ENCODE measurements at places on chromosomes 7 and 10. TPM values are rescaled to one million over a fixed set of nuclear protein-coding genes. Genes with fewer than 3 reads are reported as not detected.

DNA sequence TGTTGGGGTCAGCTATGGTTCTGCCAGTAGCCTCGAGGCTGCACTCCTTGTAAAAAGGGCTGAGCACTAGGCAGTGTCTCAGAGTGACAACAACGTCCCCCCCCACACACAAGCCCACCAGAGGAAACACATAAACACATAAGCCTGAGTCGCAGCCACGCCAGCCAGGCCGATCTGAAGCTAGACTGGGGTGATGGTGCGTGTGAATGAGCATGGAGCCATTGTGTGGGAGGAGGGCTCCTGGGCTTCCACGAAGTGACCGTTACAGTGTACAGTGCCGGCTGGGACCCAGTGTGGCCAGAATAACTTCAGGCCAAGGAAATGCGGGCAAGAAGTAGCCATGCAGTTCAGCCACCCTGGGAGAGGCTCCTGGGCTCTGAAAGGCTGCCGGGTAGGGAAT, 3.7 kb upstream of the C10orf105 start:
- no peaks in the 10 kb centered on the region for H3K27me3 ChIP-seq
- no peak overlapping the region for H3K4me3 ChIP-seq
- H3K27ac ChIP-seq = no peak overlapping the region
- DNase-seq = no peak

DNA sequence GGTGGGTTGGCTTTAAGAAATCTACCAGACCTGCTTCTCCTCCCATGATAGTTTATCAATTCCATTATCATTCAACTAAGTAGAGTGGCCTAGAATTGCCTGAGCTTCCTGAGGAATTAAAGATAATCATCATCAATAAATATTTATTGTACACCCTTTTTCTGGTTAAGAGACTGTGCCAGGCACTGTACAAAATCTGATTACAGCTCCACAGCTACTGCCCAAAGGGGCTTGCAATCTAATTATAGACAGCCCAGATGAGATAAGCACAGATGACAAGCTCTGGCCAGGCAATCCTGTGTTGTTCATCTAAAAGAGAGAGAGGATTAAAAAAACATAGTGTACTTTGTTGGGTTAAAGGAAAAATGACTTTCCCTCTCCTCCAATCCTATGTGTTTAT, 586.4 kb downstream of the GATA3 start:
- H3K36me3 ChIP-seq = no peaks in the 10 kb centered on the region
- no peak for DNase-seq
- no peaks in the 10 kb centered on the region for H3K27me3 ChIP-seq
- H3K4me1 ChIP-seq = no peaks in the 10 kb centered on the region
- H3K4me3 ChIP-seq = no peak overlapping the region

GRCh38 chr7:148182264-148182663, 408.3 kb upstream of the C7orf33 start:
- H3K27me3 ChIP-seq = peaks cover 2% of the 10 kb centered on the region
- no peaks in the 10 kb centered on the region for H3K4me1 ChIP-seq
- no peak for DNase-seq
- H3K36me3 ChIP-seq = no peaks in the 10 kb centered on the region
- H3K4me3 ChIP-seq = no peak overlapping the region
- H3K27ac ChIP-seq = no peak overlapping the region

GRCh38 chr7:120806669-120807068, 51.3 kb downstream of the TSPAN12 start:
- H3K4me3 ChIP-seq = no peak overlapping the region
- no peaks in the 10 kb centered on the region for H3K27me3 ChIP-seq
- H3K4me1 ChIP-seq = no peaks in the 10 kb centered on the region
- no peak overlapping the region for H3K27ac ChIP-seq
- no peaks in the 10 kb centered on the region for H3K36me3 ChIP-seq

DNA sequence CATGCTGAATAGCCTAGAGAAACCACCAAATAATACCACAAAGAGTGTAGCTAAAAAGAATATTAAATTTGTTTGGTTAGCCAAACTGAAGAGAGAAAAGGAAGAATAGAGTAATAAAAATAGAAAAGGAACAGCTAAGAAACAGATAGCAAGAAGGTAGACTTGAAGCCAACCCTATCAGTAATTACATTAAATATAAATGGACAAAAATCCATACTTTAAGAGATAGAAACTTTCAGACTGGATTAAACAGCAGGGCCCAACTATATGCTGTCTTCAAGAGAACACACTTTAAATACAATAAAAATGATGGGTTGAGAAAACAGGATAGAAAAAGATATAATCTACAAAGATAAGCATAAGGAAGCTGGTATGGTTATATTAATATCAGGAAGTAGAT, 31.2 kb downstream of the IL2RA start:
- peaks cover 78% of the 10 kb centered on the region for H3K36me3 ChIP-seq
- no peak overlapping the region for H3K27ac ChIP-seq
- no peak for DNase-seq
- no peak overlapping the region for H3K4me3 ChIP-seq
- no peaks in the 10 kb centered on the region for H3K27me3 ChIP-seq

DNA sequence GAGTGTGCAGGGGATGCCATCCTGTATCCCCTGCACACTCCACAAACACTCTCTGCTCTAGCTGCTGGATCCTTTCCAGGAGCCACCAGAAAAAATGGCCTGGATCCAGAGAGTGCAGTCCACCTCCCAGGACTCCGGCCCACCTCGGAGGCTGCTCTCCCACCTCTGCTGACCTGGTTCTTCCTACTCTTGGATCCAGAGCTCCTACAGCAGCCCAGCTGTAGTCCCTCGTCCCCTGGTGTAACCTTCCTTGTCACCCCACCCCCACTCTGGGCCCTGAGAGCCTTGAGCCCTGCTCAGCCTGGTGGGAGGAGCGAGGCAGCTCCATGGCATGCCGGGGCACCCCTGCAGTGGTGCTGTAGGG, 54.4 kb downstream of the GOLGA7B start:
- H3K4me1 ChIP-seq = no peaks in the 10 kb centered on the region
- peaks cover 13% of the 10 kb centered on the region for H3K27me3 ChIP-seq
- no peak for DNase-seq
- H3K27ac ChIP-seq = no peak overlapping the region
- H3K4me3 ChIP-seq = no peak overlapping the region

- no peak overlapping the region for H3K4me3 ChIP-seq
- no peaks in the 10 kb centered on the region for H3K27me3 ChIP-seq
- peaks cover 21% of the 10 kb centered on the region for H3K4me1 ChIP-seq
- peak; percentile 44 for DNase-seq
- H3K36me3 ChIP-seq = peaks cover 6% of the 10 kb centered on the region
Measured at GRCh38 chr10:24706479-24707118, 17.1 kb downstream of the ARHGAP21 start.

- no peak for DNase-seq
- H3K4me1 ChIP-seq = no peaks in the 10 kb centered on the region
- no peaks in the 10 kb centered on the region for H3K27me3 ChIP-seq
- no peak overlapping the region for H3K4me3 ChIP-seq
Measured at GRCh38 chr7:40749877-40750276, 615.1 kb downstream of the SUGCT start.

GRCh38 chr10:15898046-15898445, 37.7 kb upstream of the MINDY3 start:
- no peak for DNase-seq
- H3K36me3 ChIP-seq = no peaks in the 10 kb centered on the region
- no peak overlapping the region for H3K27ac ChIP-seq
- no peak overlapping the region for H3K4me3 ChIP-seq
- H3K27me3 ChIP-seq = peaks cover 22% of the 10 kb centered on the region

DNA sequence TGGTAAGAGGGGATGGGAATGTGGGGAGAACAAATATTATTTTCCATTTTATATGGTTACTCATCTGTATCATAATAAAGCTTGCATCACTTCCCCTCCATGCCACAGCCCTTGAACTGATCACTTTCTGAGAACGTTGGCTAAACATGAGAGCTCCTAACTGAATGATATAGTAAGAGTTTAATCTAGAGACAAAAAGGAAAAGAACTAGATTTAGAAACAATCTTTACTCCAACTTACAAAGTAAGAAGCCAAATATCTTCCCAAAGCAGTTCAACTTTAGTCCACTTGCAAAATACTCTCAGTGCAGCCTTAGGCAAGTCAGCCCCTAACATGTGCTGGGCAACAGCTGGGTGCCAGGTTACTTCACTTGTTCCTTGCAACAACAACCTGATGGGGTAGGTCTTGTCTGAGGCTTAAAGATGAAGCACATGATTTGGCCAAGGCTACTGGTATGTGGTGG, 20.3 kb downstream of the SMURF1 start:
- H3K4me3 ChIP-seq = no peak overlapping the region
- peaks cover 14% of the 10 kb centered on the region for H3K4me1 ChIP-seq
- no peaks in the 10 kb centered on the region for H3K27me3 ChIP-seq
- peaks cover 15% of the 10 kb centered on the region for H3K36me3 ChIP-seq
- H3K27ac ChIP-seq = no peak overlapping the region

GRCh38 chr10:52664629-52665028, 108.0 kb downstream of the MBL2 start:
- no peaks in the 10 kb centered on the region for H3K4me1 ChIP-seq
- no peak overlapping the region for H3K27ac ChIP-seq
- no peak overlapping the region for H3K4me3 ChIP-seq
- no peaks in the 10 kb centered on the region for H3K36me3 ChIP-seq
- no peak for DNase-seq
- no peaks in the 10 kb centered on the region for H3K27me3 ChIP-seq

GRCh38 chr7:131735101-131735500, 178.7 kb upstream of the PODXL start:
- H3K36me3 ChIP-seq = no peaks in the 10 kb centered on the region
- DNase-seq = no peak
- H3K27me3 ChIP-seq = peaks cover 5% of the 10 kb centered on the region
- H3K4me1 ChIP-seq = no peaks in the 10 kb centered on the region
- H3K27ac ChIP-seq = no peak overlapping the region

- H3K36me3 ChIP-seq = no peaks in the 10 kb centered on the region
- no peaks in the 10 kb centered on the region for H3K27me3 ChIP-seq
- no peak for DNase-seq
Measured at GRCh38 chr7:99672573-99672972, 7.2 kb downstream of the CYP3A5 start.

DNA sequence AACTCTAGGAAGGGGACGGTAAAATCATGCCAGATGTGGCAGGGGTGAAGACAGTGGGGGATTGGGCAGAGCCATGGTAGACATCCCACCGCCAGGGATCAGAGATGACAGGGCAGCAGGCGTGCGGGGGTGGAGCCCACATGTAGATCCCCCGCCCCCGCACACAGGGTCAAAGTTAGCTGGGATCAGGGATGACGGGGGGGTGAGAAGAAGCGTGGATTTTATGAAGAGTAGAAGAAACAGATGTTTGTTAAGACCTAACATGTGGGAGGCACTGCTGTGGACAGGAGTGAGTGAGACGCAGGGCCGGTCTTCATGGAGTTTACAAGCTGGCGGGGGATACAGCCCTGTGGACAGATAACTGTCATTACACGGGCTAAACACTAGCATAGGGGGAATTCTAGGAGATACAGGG, 154.0 kb upstream of the KLF14 start:
- DNase-seq = no peak
- H3K4me1 ChIP-seq = peaks cover 59% of the 10 kb centered on the region
- no peak overlapping the region for H3K4me3 ChIP-seq
- no peaks in the 10 kb centered on the region for H3K27me3 ChIP-seq
- H3K36me3 ChIP-seq = peaks cover 74% of the 10 kb centered on the region

DNA sequence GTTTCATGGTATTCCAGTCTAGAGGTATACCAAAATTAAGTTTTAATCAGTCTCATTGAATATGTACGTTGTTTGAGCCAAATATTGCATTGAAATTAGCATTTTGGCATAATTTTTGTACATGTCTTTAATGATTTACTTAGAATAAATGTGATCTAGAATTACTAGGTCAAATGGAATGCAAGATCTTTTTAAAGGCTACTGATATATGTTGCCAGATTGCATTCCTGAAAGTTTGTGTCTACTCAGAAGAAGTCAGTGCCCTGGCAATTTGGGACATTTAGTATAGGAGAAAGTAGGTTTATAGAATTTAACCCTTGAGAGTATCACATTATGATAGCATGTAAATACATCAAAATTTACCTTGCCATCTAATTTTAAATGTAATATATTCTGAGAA, 32.4 kb downstream of the KMT2E start:
- H3K4me1 ChIP-seq = peaks cover 33% of the 10 kb centered on the region
- H3K27me3 ChIP-seq = no peaks in the 10 kb centered on the region
- H3K4me3 ChIP-seq = no peak overlapping the region
- DNase-seq = no peak

GRCh38 chr10:131860806-131861440, 39.9 kb upstream of the PPP2R2D start:
- DNase-seq = no peak
- no peak overlapping the region for H3K27ac ChIP-seq
- H3K4me1 ChIP-seq = no peaks in the 10 kb centered on the region
- no peaks in the 10 kb centered on the region for H3K36me3 ChIP-seq
- peaks cover 10% of the 10 kb centered on the region for H3K27me3 ChIP-seq

- peaks cover 2% of the 10 kb centered on the region for H3K27me3 ChIP-seq
- H3K4me3 ChIP-seq = no peak overlapping the region
- DNase-seq = no peak
- no peaks in the 10 kb centered on the region for H3K36me3 ChIP-seq
Measured at GRCh38 chr10:59242057-59242456, 65.6 kb downstream of the PHYHIPL start.

GRCh38 chr7:970744-971143, 4.6 kb downstream of the COX19 start:
- DNase-seq = no peak
- H3K36me3 ChIP-seq = peaks cover 52% of the 10 kb centered on the region
- H3K4me1 ChIP-seq = peaks cover 33% of the 10 kb centered on the region
- no peaks in the 10 kb centered on the region for H3K27me3 ChIP-seq
- H3K4me3 ChIP-seq = no peak overlapping the region

DNA sequence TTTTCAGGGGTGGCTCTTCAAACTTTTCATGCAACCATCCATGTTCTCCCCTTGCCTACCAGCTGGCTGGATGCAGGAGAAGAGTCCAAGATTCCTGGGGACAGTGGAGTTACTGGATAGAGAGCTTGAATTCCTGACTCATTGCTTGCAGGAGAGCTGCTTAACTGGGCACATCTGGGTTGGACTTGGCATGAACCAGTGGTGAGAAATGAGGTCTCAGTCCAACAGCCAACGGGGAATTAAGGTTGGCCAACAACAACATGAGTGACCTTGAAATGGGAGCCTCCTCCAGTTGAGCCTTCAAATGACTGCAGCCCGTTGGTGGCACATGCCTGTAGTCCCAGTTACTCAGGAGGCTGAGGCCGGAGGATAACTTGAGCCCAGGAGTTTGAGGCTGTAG, 58.1 kb upstream of the OPN4 start:
- no peak overlapping the region for H3K27ac ChIP-seq
- no peaks in the 10 kb centered on the region for H3K27me3 ChIP-seq
- DNase-seq = no peak
- H3K36me3 ChIP-seq = no peaks in the 10 kb centered on the region

- H3K27me3 ChIP-seq = no peaks in the 10 kb centered on the region
Measured at GRCh38 chr7:150479023-150479716, 28.7 kb downstream of the GIMAP8 start.

The TLX1 gene
- total RNA-seq = not detected

The SDK1 gene
- total RNA-seq = 0.03 TPM

The RNF32 gene
- 4.1 TPM for total RNA-seq

The ZCCHC24 gene
- total RNA-seq = 1.5 TPM

The LRRD1 gene
- total RNA-seq = not detected
